ENCODE measurements at places on chromosomes 1 and 21.

DNA sequence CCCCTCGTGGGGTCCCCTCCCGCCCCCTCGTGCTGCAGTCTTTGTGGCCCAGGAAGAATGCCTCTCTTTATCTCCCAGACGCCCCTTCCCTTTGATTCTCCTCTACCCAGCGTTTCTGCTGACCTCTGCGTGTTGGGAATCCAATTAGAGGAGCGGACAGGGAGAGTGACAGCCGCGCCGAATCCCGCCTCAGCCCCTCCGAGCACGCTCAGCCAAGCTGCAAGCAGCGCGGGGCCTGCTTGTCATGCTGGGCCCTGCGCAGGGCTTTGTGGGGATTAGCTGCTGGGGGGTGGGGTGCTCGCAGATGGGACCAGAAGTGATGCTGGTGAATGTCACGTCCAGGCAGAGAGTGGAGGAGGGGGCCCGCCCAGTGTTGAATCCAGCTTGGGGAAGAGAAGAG is 91.1 kb downstream of the EPHB2 start:
- no peak for DNase-seq

DNA sequence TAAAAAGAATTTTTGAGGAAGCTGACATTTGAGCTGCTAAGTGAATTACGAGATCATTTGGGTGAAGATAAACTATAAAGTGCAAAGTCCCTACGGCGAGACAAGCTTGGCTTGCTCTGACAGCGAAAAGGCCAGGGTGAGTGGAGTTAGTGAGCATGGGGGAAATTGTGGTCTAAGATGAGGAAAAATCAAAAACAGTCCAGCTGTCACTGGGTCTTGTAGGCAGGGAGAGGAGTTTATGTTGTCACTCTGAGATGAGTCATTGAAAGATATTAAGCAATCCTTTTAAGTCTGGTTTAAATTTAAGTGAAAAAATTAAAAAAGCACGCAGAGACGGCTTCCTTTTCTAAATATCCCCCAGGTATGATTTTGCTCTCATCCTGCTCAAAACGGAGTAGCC is 601.9 kb downstream of the MRPL39 start:
- DNase-seq, result no peak

DNA sequence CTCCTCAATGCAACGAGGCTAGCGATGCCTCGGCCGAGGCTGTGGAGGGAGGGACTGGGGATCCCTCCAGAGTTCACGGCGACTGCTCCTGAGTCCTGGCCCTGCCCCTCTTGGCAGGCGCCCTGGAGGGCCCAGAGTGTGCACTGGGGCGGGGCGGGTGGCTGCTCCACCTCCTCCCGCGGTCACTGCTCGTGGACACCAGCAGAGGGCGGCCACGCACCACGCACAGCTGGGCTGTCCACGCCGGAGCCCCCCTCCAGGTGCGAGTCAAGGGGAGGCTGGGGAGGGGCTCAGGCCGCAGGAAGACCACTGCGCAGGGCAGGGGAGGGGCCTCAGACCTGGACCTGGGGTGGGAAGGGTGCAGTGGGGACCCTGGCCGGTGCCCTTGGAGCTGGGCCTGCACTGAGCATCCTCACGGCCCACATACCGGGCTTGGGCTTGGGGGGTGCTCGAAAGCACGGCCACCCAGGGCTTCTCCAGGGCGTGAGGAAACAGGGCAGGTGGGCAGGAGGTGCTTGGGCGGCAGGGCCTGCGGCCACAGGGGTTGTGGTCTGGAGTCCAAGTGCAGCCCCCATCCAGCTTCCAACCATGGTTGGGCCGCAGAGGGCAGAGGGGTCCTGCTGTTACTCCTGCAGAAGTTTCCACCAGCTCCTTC is 20.6 kb upstream of the TTC34 start:
- DNase-seq, result peak; percentile 43

- DNase-seq, result no peak
Measured at GRCh38 chr1:18385239-18385790, 95.4 kb upstream of the KLHDC7A start.

DNA sequence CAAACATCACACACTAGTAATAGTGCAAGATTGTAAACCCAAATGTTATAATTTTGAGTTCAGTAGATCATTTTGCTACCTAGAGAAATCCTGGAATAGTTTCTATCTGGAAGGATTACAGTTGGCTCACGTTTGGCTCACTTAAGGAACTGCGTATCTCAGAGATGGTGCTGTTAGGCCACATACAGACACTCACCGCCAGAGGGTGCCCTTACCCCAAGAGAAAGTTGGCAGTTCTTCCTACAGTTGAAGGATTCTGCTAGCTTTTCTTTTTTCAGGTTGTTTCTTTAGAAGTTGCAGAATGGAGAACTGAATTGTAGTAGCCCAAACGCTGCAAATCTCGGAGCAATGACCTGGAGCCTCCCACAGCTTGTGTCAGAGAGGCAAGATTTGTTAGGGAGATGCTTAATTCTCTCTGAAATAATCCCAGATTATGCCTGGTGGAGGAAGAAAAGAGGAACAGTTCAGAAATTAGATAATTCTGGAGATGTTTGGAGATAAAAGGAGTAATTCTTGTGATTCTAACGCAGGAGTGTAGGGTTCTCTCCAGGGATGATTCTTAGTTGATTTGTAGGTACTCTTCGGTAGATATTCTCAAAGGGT is 87.9 kb upstream of the PAPPA2 start:
- peak; percentile 75 for DNase-seq

Measured in common myeloid progenitor, CD34-positive (primary cell).